ENCODE measurements at places on chromosomes 6 and 20. TPM values are rescaled to one million over a fixed set of nuclear protein-coding genes. Genes with fewer than 3 reads are reported as not detected.

The VSX1 gene
- not detected for total RNA-seq

The DNAH8 gene
- total RNA-seq, result 0.22 TPM

The HLA-E gene
- total RNA-seq, result 355 TPM

The MYB gene
- 145 TPM for total RNA-seq

- no peak for DNase-seq
Observed at GRCh38 chr20:25271486-25272222, 23.8 kb downstream of the PYGB start.

- no peak for DNase-seq
Observed at GRCh38 chr6:57247603-57248002, 25.5 kb upstream of the RAB23 start.

DNA sequence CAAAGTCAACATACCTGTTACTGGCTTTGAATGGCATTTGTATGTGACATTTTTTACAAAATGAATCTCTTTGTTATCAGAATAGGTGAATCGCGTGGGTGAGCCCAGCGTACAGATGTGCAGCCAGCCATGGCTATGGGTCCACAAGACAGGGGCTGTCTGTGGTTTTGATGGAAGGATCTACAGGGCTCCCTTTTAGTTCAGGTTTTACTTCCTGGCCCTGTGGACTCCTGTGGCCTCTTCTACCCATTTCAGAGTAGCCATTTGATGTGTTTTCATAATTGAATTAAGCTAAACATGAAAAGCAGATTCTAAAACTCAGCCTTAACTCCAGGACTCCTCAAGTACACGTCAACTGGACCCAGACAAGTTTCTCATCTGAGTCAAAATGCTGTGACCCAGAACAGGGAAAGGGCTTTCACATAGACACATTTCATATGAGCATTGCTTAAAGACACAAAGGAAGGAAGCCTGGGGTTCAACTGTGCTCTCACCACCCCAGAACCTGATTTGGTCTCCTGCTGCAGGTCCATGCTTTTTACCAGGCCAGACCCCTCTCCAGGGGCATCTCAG is 105.3 kb upstream of the NAA20 start:
- DNase-seq, result no peak

- peak; percentile 71 for DNase-seq
Observed at GRCh38 chr6:11525468-11526155, 11.9 kb upstream of the TMEM170B start.

- DNase-seq, result no peak
Observed at GRCh38 chr6:24524805-24525204, 30.0 kb downstream of the ALDH5A1 start.

- no peak for DNase-seq
Observed at GRCh38 chr20:31869942-31870725, at the start of the genes DUSP15 and TTLL9. Gene DUSP15, minus strand, starts transcription at chr20:31870527. Its CDS starts 190 bp downstream, at chr20:31870337. Gene TTLL9, plus strand, starts transcription at chr20:31870634. Its CDS starts 493 bp downstream, at chr20:31871127.

- no peak for DNase-seq
Observed at GRCh38 chr6:90277302-90278011, 19.2 kb downstream of the BACH2 start.

GRCh38 chr6:136696238-136696637 is 96.0 kb downstream of the MAP3K5 start:
- DNase-seq, result no peak

DNA sequence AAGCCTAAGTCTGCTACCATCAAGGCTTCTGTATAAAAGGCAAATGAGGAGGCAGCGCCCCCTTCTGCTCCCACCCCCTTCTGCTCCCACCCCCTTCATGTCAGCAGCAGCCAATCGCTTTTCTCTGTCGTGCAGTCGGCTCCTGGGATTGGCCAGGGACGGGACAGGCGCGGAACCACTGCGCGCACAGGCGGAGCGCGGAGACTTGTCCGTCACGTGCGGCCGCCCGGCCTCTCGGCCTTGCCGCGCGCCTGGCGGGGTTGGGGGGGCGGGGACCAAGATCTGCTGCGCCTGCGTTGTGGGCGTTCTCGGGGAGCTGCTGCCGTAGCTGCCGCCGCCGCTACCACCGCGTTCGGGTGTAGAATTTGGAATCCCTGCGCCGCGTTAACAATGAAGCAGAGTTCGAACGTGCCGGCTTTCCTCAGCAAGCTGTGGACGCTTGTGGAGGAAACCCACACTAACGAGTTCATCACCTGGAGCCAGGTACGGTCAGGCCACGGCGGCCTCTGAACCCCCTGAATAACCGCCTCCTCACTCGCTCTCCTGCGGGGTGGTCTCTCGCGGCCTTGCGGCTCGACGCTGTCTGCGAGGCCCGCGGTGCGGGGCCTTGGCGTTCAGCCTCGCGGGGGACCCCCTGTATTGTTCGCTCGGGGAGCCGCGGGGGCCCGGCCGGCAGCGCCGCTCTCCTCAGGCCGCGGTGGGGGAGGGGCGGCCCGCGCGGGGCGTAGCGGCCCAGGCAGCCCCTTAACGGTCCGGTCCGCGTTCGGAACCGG is at the start of gene HSF2:
TSS of gene HSF2 (plus strand) at position 305 of the 773 bp plus-strand sequence. CDS start at position 391, 86 bp downstream.
- peak; percentile 96 for DNase-seq

- no peak for DNase-seq
Observed at GRCh38 chr20:32655903-32656512, 17.7 kb downstream of the C20orf203 start.

DNA sequence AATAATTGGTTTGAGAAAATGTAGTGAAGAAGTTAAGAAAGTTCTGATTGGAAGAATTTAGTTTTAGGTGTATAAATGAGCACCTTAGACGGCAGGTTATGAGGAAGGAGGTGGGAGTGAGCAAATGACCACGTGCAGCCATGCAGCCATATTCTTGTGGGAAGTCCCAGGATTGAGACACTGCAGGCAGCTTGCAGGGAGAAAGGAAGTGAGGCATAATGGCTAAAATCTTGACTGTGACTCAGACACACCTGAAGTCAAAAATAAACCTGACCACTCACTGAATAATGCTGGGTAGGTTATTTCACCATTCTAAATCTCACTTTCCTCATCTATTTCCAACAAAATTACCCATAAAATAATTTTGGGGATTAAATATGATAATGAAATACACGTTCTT is 16.6 kb downstream of the DSE start:
- peak; percentile 61 for DNase-seq

DNA sequence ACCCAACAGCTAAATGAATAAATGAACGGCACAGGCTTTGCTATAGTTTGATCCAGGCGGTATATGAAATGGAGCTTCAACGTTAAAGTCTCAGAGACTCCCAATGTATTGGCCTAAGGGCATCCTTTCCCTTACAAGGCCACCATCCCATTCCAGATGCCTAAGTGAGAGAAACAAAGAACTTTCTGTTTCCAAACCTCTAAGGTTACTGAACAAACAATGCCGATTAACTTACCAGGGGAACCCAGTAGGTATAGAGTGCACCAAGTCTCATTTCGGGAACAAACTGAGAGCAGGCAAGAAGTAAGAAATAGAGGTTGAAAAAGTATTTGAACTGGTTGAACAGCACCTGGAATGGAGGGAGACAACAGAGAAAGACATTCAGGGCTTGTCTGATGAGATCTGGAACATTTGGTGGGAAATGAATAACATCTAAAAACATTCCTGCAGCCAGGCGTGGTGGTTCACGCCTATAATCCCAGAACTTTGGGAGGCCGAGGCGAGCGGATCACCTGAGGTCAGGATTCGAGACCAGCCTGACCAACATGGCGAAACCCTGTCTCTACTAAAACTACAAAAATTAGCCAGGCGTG is 42.5 kb downstream of the ATP9A start:
- DNase-seq, result no peak

- DNase-seq, result no peak
Observed at GRCh38 chr20:52965380-52965779, 6.8 kb upstream of the TSHZ2 start.

DNA sequence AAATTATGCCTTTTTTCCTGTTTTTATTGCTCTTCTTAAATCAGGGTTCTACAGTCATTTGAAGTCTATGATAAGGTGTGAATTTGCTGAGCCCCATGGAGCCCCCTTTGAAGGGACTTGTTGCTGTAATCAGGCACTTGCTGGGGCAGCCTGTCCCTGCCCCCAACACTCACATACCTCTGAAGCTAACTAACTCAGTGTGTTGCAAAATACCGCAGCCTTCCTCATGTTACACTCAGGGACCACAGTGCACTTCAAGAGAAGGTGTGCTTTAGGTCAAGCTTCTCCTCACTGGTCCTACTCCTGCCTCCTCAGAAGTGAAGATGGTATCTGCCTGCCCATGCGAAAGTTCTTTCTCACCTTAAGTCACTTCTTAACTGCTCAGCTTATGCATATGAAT is 66.1 kb upstream of the GLP1R start:
- DNase-seq, result no peak
